ENCODE measurements at places on chromosomes 5 and 9. TPM values are rescaled to one million over a fixed set of nuclear protein-coding genes. Genes with fewer than 3 reads are reported as not detected.
A peak's percentile ranks its signal among the peaks of the same experiment; 100 is the strongest.

GRCh38 chr5:133991171-133991910 is 13.4 kb downstream of the VDAC1 start:
- no peak for DNase-seq

DNA sequence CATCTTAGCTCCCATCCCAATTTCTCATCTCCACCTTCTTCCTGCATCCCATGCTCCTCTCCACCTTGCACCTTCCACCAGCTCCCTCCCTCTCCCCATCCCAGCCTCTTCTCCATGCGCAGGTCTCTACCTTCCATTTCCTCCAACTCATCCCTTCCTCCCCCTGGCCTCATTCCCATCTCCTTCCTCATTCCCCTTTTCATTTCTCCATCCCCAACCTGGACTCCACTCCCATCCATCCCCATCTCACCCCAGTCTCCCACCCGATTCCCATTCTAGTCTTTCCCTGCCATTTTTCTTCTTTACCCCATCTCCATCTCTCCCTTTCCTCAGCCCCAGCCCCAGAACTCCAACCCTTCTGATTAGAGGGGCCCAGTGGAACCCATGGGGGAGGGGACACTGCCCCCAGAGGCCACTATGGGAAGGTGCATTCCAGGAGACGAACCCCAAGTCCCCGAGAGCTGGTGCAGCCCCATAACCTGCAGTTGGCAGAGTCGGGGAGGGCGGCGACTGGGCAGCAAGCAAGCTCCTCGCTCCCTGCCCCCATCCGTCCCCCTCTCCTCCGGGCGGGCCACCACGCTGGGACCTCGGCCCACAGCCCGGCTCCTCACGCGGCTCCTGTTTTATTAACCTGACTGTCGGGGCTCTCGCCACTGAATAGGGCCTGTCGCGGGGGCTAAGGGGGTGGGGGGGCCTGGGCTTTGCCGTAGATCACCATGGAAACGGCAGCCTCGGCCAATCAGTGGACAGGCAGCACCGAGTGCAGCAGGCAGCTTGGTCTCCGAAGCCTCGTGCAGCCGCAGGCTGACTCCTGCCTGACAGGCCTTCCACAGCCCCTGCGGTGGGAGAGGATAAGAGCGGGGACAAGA is 66.7 kb downstream of the PCDH1 start:
- DNase-seq: peak; percentile 13

DNA sequence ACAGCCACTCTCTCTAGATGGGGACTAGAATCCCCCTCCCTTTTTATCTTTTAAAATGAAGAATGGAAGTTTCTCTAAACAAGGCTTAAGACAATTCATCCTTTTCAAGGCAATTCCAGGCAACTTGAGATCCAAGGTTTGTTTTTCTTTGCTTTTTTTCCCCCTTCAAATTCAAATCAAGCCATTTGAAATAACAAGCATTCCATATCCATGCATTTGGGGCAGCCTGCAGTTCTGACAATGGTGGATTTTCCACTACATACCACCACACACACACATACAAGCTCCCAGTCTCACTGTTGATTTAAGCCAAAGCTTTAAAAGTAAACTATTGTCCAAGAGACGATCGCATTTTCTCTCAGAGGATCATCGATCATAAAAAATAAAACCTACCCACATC is 424 bp downstream of the INSYN2B start:
- no peak for DNase-seq

DNA sequence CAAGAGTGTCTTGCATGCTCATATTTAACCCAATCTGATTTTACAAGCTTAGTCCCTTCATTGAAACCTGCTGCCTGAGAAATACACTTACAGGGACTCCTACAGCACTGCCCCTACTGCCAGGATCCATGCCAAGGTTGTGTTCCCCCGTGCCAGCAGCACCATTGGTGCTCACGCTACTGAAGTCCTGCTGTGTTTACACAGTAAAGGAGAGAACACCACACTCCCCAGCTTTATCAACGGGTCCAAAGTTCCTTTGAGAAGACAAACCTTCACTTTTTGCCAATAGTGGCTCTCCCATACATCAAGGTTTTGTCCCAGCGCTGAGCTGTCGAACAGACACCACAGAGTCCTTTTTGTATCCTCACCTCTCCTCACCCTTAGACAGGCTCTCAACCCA is 155.1 kb upstream of the WWC1 start:
- DNase-seq: no peak

- no peak for DNase-seq
Observed at GRCh38 chr9:101605547-101605946, 10.8 kb upstream of the PPP3R2 start.

Gene PCDHGA8
- 0.05 TPM for total RNA-seq

Gene KIF12
- 0.10 TPM for total RNA-seq

DNA sequence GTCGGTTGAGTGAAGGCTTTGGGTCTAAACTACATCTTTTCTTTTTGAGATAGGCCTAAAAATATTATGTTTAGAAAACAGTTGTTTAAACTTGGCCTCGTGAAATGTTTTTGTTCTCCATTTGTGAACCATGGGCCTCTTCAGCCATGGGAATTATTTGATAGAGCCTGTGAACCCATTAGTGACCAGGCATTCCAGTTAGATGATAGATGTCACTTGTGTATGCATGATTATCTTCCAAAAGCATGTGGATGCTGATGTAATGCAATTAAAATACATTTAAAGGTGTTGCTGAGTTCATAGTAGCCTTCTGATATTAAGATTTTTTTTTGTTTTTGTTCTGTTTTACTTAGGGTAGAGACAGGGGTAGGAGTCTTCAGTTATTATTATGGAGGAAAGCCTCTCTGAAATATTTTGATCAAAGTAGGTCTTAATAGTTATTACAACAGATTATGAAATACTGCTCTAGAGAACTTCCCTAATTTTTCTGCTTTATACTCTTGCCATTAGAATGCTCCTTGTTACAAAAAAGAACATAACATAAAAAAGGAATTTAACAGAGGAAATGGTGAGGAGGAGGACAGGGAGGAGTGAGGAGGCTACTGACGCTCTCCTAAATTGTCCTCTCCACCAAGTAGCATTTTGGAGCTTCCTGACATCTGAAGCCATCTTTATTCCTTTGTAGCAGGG is 32.9 kb downstream of the CPEB4 start:
- DNase-seq: no peak

DNA sequence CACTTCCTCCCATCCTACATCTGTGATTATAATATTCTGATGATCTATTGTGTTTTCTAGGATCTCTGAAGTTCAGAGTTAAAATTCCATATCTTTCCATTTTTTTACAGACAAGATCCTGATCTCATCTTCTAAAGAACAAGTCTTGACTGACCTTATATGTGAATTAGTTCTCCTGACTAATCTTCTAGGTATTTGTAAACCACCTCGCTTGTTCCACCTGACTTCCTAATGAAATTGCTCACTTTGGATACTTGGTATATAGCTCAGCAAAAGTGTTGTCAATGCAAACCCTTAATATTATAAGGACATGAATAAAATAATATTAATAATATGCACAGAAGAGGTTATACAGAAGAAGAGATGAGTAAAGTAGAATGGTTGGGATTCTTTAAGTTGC is 68.2 kb upstream of the NR4A3 start:
- no peak for DNase-seq

Gene C9orf50
- total RNA-seq: not detected

DNA sequence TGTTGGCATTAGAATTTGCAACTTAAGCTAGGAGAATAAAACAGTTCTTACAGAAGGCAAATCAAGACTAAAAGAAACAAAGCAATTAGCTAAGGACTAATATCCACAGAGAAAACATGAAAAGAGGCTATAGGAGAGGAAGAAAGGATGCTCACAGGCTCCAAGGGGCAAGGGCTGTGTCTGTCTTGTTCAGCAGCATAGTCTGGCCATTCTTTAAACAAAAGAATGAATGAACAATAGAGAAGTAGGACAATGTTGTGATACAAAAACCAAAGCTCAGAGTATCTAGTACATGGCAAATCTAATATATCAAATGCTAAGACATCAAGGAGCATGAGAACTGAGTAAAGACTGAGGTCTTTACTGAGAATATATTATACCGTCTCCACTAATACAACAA is 39.5 kb downstream of the PLPP1 start:
- DNase-seq: no peak

- DNase-seq: no peak
Observed at GRCh38 chr5:81773574-81773973, 22.7 kb upstream of the SSBP2 start.

GRCh38 chr5:62256161-62257019 is 49.6 kb upstream of the KIF2A start:
- DNase-seq: peak; percentile 12

Data from T-cell (primary cell).